ENCODE measurements at places on chromosomes 2 and 18.

DNA sequence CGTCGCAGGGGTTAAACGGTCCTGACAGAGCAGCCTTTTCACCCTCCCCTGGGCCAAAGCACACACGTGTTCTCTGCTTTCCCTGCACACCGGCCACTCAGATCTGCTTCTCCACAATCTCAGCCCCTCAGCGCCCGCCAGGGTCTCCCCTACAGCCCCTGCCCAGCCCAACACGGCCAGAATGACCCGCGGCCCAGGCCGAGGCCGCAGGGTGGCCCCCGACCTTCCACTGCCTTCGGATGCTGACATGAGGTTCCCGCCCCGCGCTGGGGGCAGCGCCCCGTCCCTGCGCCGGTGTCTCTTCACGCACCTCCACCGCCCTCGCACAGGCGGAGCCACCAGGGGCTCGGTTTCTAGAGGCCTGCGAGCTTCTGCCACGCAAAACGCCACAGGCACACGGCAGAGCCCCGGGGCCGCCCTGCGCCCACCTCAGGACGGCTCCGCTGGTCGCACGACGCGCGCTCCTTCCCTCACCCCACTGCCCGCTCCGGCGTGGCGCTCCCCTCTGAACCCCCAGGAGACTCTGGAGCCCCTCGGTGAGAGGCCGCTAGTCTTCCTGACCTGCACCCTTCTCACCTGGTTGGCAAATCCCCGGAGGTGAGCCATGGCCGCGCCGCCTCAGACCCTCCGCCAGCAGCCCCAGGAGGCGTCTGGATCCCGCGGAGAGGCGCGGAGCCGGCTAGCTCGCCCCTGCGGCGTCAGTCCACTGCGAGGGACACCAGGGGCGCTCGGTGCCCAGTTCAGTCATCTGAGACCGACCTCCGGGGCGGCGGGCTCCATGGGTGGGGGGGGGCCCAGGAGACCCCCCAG lies 749 bp downstream of the STK25 start:
- DNase-seq: peak; percentile 39

DNA sequence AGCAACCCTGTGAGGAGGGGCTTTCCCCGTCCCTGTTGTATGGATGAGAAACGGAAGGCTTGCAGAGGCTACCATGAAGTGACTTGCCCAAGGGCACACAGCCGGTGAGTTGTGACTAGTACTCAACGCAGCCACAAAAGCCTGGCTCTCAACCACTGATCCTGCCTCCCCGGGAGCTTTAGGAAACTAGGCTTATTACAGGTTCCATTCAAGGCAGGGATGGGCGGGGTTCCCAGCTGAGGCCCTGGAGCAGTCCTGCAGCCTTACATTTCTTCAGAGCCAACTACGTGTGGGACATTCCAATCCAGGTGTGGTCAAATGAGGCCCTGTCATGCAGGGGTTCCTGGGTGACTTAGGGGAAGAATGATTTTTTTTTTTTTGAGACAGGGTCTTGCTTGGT lies 59.6 kb downstream of the MEX3C start:
- no peak for DNase-seq

DNA sequence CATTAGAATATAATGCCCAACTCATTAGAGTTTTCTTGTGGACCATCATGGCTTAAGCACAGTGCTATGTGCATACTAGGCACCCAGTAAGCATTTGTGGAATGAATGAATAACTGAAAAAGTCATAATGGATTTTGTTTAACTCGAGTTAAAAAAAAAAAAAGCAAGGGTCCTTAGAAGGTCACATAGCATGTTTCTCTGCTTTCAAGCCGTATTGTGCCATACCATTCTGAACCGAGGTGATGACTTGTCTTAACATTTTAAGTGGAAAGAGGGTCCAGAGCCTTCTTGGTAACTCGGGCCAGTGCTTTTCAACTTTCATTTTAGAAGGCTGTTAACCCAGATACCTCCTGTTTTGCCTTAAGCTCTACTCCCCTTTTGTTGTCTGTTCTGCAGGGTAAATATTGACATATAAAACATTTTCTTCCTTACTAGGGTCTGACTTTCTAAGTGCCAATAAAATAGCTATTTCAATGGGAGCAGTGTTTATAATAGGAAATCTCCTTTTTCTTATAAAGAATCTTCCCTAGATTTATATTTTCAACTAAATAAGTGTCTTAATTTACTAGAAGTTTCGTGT lies 787 bp upstream of the ADGRF3 start:
- DNase-seq: no peak

GRCh38 chr2:227006189-227006897 lies 157.7 kb downstream of the COL4A4 start:
- no peak for DNase-seq

- no peak for DNase-seq
Measured at GRCh38 chr2:197322143-197322542, 11.6 kb upstream of the ANKRD44 start.

DNA sequence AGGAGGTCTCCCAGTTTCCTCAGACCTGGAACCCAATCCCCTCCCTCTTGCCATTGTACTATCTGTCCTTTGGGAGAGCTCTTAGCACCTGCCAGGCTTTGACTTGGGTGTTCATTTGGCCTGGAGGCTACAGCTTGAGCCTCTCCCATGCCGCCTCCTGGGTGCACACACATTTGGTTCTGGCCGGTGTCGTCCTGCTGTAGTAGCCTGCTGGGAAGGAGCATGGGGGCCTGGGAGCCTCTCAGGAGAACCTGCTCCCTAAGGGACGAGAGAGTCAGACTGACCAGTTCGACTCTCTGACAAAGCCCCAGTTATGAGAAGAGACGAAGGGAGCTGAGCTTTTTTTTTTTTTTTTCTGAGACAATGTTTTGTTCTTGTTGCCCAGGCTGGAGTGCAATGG lies 7.4 kb upstream of the SFTPB start:
- DNase-seq: no peak

- no peak for DNase-seq
Measured at GRCh38 chr2:96089356-96090195, 26.8 kb downstream of the ADRA2B start.

Measured in activated CD8-positive, alpha-beta memory T cell treated with anti-CD3 and anti-CD28 coated beads, Interleukin-2, amount 50 U/mL, for 4 hours (primary cell).